A549 treated with CORT108297 at 1 μM for 4 hours (cell line): ENCODE measurements at places on chromosomes 2 and 18. TPM values are rescaled to one million over a fixed set of nuclear protein-coding genes. Genes with fewer than 3 reads are reported as not detected.

Gene LRRTM4
- not detected in 5 replicates for total RNA-seq

Gene RIOK3
- 27.9 to 42.9 TPM (median 32.4 TPM) in 5 replicates for total RNA-seq

Gene SEMA4C
- 16.1 to 23.9 TPM (median 22.2 TPM) in 5 replicates for total RNA-seq

Gene OLA1
- 119 to 130 TPM (median 124 TPM) in 5 replicates for total RNA-seq

Gene PER2
- total RNA-seq, result 3.1 to 6.1 TPM (median 4.6 TPM) in 5 replicates

Gene AKAIN1
- not detected in 5 replicates for total RNA-seq

Gene EGR4
- 0.07 to 0.32 TPM (median 0.17 TPM) in 5 replicates for total RNA-seq

Gene EPB41L3
- total RNA-seq, result 0.21 to 0.74 TPM (median 0.23 TPM) in 5 replicates

Gene L3MBTL4
- total RNA-seq, result not detected in 5 replicates

Gene CIB4
- 0.16 to 0.34 TPM in 2 of 5 replicates, not detected in the others for total RNA-seq

Gene SMCHD1
- 14.3 to 24.6 TPM (median 14.7 TPM) in 5 replicates for total RNA-seq

Gene ARHGAP15
- 0.25 TPM in 1 of 5 replicates, not detected in the others for total RNA-seq

Gene DSC2
- total RNA-seq, result 0.94 to 1.6 TPM (median 1.2 TPM) in 5 replicates

Gene RNF152
- 0.02 to 0.06 TPM (median 0.04 TPM) in 4 of 5 replicates, not detected in the other for total RNA-seq

Gene NCKAP5
- 0.80 to 1.2 TPM (median 0.93 TPM) in 5 replicates for total RNA-seq

Gene MTCL1
- 52.2 to 67.0 TPM (median 62.2 TPM) in 5 replicates for total RNA-seq

Gene SIX3
- 0.36 to 0.58 TPM (median 0.52 TPM) in 5 replicates for total RNA-seq

Gene SNTG2
- total RNA-seq, result not detected in 5 replicates

Gene CD207
- total RNA-seq, result 0.07 TPM in 1 of 5 replicates, not detected in the others

Gene MC5R
- 0.06 TPM in 1 of 5 replicates, not detected in the others for total RNA-seq

Gene DNER
- 6.2 to 10.2 TPM (median 7.2 TPM) in 5 replicates for total RNA-seq

Gene GAD1
- total RNA-seq, result 0.53 to 0.67 TPM (median 0.61 TPM) in 5 replicates

Gene SIX2
- 0.10 to 0.36 TPM (median 0.27 TPM) in 5 replicates for total RNA-seq

Gene CRIM1
- 106 to 182 TPM (median 145 TPM) in 5 replicates for total RNA-seq

Gene IL36A
- total RNA-seq, result not detected in 5 replicates

Gene GCKR
- total RNA-seq, result 0.13 to 0.58 TPM (median 0.30 TPM) in 5 replicates

Gene KCNG2
- total RNA-seq, result not detected in 5 replicates

Gene ZNF804A
- not detected in 5 replicates for total RNA-seq

Gene ANKRD30BL
- not detected in 5 replicates for total RNA-seq

Gene SETBP1
- total RNA-seq, result 0.51 to 0.76 TPM (median 0.61 TPM) in 5 replicates

Gene PDE11A
- 0.21 to 0.71 TPM (median 0.50 TPM) in 5 replicates for total RNA-seq

Gene CFAP65
- total RNA-seq, result 0.15 to 0.24 TPM (median 0.20 TPM) in 5 replicates

Gene DTNA
- total RNA-seq, result 0.14 to 0.29 TPM (median 0.23 TPM) in 5 replicates

Gene DLGAP1
- 0.01 to 0.04 TPM in 2 of 5 replicates, not detected in the others for total RNA-seq

Gene CNGA3
- total RNA-seq, result 0.06 TPM in 1 of 5 replicates, not detected in the others

Gene IL36B
- 0.09 to 0.19 TPM in 2 of 5 replicates, not detected in the others for total RNA-seq

Gene CROCC2
- not detected in 5 replicates for total RNA-seq

Gene FAP
- total RNA-seq, result 0.16 TPM in 1 of 5 replicates, not detected in the others

Gene REG3A
- total RNA-seq, result not detected in 5 replicates

Gene ACMSD
- not detected in 5 replicates for total RNA-seq

Gene LYPD1
- 14.0 to 21.5 TPM (median 15.8 TPM) in 5 replicates for total RNA-seq

Gene FAM98A
- 59.7 to 133 TPM (median 65.2 TPM) in 5 replicates for total RNA-seq

Gene MEP1B
- 0.06 to 0.14 TPM (median 0.07 TPM) in 3 of 5 replicates, not detected in the others for total RNA-seq

Gene DOK6
- not detected in 5 replicates for total RNA-seq

Gene GLI2
- 17.1 to 28.0 TPM (median 24.1 TPM) in 5 replicates for total RNA-seq

Gene UGT1A8
- 0.05 to 0.07 TPM (median 0.05 TPM) in 3 of 5 replicates, not detected in the others for total RNA-seq

Gene HOXD4
- 0.14 to 0.62 TPM (median 0.49 TPM) in 5 replicates for total RNA-seq

Gene ID2
- total RNA-seq, result 70.1 to 154 TPM (median 104 TPM) in 5 replicates

Gene DIS3L2
- 10.9 to 13.9 TPM (median 13.8 TPM) in 5 replicates for total RNA-seq

Gene UPP2
- total RNA-seq, result not detected in 5 replicates

Gene CHST10
- 15.6 to 17.3 TPM (median 16.0 TPM) in 5 replicates for total RNA-seq

Gene TMSB10
- 7,983 to 8,915 TPM (median 8,638 TPM) in 5 replicates for total RNA-seq

Gene ALPP
- 0.59 to 0.81 TPM (median 0.74 TPM) in 5 replicates for total RNA-seq

Gene MRO
- total RNA-seq, result 0.05 to 0.10 TPM (median 0.08 TPM) in 5 replicates

Gene NT5DC4
- total RNA-seq, result 0.06 TPM in 1 of 5 replicates, not detected in the others

Gene OSR1
- 5.0 to 8.9 TPM (median 6.1 TPM) in 5 replicates for total RNA-seq

Gene ST8SIA5
- 0.03 to 0.05 TPM in 2 of 5 replicates, not detected in the others for total RNA-seq

Gene SPP2
- not detected in 5 replicates for total RNA-seq

Gene GPC1
- 152 to 240 TPM (median 223 TPM) in 5 replicates for total RNA-seq
